Activated CD8-positive, alpha-beta memory T cell treated with anti-CD3 and anti-CD28 coated beads for 24 hours (primary cell): ENCODE measurements at places on chromosomes 2 and 18.

DNA sequence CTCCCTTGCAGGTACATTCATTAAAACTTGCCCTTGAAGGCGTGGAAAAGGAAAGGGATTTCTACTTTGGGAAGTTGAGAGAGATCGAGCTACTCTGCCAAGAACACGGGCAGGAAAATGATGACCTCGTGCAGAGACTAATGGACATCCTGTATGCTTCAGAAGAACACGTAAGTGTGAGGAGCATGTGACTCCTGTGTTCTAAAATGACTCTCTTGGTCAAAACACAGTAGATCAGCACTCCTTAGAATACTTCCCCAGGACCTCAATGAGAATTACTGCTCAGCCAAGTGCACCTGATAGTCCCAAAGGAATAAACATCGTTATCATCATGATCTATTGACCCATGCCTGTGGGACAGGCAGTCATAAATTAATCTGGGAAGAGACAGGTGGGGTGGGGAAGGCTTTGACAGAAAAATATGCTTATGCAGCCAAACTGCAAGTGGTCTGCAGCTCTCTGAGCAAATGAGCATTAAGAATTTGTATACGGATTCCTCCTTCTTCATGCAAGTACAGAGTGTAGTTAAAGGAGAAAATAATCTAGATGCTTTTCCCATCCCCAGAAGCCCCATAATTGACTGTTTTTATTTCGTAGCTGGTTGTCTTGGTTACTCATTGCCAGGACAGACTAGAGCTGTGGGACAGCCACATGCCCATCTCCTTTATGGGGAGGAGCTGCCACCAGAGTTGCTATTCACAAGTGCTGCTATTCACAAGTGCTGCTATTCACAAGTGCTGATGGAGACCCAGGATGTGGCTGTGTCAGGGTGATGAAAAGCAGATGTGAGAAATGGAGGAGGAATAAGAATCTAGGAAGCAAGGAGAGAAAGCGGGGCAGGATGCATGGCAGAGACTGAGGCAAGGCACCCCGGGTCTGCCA, 91.0 kb downstream of the MAPRE2 start:
- DNase-seq: no peak

GRCh38 chr18:48126240-48126639, 195.8 kb upstream of the SMAD2 start:
- DNase-seq: no peak

DNA sequence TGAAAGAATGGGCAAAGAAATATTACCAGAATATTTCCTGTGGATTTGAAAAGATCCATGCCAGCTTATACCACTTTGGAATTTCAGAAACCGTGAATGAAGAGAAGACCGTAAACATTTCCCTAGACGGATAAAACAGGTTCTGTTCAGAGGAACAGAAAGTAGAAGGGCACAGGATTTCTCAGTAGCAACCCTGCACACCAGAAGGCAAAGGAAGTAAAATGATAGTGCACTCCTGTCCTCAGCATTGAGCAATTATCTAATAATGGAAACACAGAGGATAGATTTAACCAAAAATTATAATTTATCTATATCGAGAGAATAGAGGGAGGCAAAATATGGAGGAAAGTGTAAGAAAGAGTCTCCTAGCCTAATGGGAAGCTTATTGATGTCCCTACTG, 87.0 kb upstream of the ITGA6 start:
- DNase-seq: no peak

DNA sequence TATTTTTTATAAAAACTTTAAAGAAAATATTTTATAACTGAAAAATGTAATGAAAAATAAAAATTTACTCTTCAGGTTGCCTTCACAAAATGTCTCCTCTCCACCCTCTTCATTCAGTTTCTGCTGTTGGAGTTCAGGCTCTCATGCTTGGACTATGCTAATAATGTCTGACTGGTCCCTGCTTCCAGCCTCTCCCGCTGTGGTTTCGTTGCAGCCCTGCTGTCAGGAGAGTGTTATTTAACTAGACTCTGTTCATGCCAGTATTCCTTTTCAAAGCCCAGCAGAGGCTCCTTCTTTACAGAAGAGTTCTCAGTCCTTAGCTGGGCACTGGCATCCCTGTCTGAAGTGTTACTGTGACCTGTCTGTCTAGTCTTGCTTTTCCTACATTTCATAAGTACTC, 40.4 kb downstream of the CLIP4 start:
- DNase-seq: no peak

- DNase-seq: no peak
Measured at GRCh38 chr2:29570539-29570938, 350.8 kb downstream of the ALK start.

GRCh38 chr2:148926291-148926961, 51.4 kb downstream of the KIF5C start:
- DNase-seq: peak; percentile 75

DNA sequence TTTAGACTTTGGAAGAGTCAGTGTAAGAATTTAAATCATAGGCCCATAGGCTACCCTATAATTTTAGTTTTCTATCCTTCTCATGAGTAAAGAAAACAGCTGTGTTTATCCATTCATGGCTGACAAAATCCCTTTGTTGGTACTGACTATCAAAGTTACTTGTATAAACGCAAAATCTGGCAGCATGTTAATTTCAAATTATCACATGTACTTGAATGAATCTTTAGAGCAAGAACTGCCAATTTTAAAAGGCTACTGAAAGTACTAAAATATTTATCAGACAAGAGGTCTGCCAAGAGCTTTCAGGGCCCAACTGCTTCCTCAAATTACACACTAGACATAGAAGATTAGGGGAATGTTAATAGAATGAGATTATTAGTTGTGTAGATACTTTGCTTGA, 66.6 kb downstream of the MYL12B start:
- no peak for DNase-seq

DNA sequence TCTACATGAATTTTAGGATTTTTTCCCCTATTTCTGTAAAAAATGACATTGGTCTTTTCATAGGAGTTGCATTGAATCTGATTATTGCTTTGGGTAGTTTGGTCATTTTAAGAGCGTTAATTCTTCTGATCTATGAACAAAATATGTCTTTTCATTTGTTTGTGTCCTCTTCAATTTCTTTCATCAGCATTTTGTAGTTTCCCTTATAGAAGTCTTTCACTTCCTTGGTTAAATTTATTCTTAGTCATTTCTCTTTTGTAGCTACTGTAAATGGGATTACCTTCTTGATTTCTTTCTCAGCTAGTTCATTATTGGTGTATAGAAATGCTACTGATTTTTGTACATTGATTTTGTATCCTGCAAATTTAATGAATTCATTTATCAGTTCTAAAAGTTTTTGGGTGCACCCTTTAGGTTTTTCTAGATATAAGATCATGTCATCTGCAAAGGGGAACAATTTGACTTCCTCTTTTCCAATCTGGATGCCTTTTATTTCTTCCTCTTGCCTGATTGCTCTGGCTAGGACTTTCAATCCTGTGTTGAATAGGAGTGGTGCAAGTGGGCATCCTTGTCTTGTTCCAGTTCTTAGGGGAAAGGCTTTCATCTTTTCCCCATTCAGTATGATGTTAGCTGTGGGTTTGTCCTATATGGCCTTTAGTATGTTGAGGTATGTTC, 36.6 kb upstream of the AAK1 start:
- DNase-seq: no peak

DNA sequence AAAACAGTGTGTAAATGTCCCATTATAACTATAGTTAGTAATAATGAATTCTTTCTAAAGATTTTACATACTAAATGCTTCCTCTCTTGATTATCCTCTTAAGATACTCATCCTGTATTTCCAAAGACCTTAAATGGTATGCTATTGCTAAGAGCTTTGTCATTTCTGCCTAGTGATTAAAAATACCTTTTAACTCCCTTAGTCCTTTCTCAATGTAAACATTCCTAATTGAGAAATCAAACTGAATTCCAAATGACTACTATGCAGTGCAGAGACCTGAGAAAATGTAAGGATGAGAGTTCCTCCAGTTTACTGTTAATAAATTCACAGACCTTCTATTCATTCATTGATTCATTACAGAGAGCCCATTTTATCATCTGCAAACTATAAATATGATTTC, 86.9 kb downstream of the SOS1 start:
- DNase-seq: no peak

DNA sequence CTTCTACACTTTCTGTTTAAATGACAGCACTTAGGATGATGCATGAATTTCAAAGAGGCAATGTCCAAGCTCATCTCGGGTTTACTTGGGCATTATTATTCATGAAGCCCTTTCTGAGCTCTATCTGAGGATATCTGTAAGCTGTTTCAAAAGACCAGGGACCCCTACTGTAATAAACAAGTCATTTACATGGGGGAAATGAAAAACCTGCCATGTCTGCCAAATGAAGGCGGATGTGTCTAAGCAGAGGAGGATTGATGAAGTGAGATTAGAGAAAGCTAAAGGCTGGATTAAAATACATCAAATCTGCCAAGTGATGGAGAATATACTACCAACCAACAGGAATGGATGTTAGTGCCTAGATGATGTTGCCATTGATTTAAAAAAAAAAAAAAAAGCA, 64.5 kb downstream of the SUCLG1 start:
- DNase-seq: no peak

- DNase-seq: no peak
Measured at GRCh38 chr18:58723810-58724602, 52.7 kb downstream of the MALT1 start.

DNA sequence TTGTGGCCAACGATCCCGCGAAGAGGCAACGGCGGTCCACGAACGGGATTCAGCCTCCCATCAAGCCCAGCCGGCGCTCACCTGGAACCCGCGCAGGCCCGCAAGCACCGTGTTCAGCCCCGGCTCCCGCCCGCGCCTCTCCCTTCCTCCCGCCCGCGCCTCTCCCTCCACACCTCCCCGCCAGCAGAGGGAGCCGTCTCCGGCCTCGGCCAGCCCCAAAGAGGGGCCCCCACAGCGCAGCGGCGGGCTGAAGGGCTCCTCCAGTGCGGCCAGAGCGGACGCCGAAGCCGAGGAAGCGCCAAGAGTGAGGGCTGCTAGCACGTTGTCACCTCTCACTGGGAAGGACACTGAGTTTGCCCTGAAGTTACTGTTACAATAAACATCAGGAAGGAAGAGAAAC, 55.3 kb upstream of the LAPTM4A start:
- DNase-seq: peak; percentile 70

DNA sequence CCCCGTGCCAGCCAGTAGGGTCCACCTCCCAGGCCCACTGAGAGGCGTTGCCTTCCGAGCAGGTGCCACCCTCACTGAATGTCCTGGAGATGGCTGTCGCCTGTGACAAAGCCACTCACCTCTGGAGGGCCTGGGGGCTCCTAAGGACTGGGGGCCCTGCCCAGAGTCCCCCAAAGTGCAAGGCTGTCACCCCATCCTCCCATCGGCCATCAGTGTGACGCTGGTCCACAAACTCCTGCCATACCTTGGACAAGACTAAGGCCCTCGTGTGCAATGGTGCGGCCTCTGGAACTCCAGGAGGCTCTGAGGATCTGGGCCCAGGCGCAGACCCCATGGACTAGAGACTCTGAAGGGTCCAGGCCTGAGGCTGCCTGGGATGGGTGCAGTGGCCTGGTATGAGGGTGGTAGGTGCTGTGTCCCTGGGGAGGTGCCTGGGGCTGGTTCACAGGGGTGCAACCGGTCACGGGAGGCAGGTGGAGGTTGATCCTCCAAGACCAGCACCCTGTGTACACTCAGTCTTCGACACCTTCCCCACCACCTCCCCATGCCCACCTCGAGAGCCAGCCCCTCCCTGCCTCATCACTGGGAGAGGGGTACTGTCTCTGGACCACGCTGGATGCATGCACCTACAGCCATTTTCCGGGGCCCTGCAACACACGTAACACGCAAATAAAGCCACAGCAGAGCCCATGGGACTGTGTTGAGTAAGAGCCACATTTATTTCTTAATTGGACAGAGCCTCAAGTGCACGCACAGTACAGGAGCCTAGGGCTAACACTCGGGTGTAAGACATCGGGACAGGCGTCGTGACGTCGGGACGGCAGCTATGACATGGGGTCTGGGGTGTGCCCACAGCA, 21.6 kb downstream of the AQP12A start:
- no peak for DNase-seq

GRCh38 chr18:27847412-27847811, 329.5 kb downstream of the CDH2 start:
- DNase-seq: no peak

GRCh38 chr2:36490749-36491148, 107.2 kb downstream of the FEZ2 start:
- DNase-seq: no peak

DNA sequence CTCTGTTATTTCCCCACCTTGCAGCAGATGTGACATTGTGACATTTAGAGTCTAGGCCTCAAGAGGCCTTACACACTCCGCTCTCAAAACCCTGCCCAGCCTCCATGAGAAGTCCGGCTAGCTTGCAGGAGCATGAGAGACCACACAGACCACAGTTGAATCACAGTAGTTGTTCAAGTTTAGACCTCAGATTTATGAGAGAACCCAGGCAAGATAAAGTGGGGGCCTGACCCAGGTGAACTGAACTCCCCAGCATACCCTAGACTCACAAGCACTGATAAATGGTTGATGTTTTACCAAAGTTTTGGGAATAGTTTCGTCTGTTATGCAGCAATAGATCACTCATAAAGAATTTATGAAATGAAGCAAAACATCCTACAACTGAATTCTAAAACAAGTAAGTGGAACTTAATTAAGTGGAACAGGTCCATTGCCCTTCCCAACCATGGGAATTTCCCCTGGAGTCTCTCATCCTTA, 4.7 kb upstream of the STAT1 start:
- no peak for DNase-seq

DNA sequence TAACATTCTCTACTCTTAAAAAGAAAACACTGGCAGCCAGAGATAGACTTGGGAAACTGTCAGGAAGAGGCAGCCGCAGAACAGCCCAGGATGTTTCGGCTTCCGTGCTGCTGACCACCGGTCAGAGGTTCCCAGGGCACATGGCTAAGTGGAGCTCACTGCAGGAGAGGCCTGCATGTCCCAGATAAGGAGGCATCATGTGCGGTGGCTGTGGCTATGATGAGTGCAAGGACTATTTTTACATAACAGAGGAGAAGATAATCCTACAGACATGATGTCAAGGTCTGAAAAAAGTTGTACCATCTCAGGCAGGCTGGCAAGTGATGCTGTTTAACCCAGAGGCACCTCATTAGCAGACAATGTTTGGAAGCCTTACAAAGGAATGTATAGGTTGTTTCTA, 252.3 kb downstream of the CYRIA start:
- DNase-seq: no peak

GRCh38 chr2:63818271-63818670, 23.4 kb upstream of the UGP2 start:
- DNase-seq: no peak

- DNase-seq: no peak
Measured at GRCh38 chr2:8169443-8169842, 512.4 kb upstream of the ID2 start.

- DNase-seq: peak; percentile 61
Measured at GRCh38 chr18:48832938-48833700, 117.6 kb downstream of the SMAD7 start.

GRCh38 chr2:165891345-165891744, 62.2 kb downstream of the TTC21B start:
- DNase-seq: no peak

- DNase-seq: no peak
Measured at GRCh38 chr2:45879406-45879805, 227.9 kb downstream of the PRKCE start.

DNA sequence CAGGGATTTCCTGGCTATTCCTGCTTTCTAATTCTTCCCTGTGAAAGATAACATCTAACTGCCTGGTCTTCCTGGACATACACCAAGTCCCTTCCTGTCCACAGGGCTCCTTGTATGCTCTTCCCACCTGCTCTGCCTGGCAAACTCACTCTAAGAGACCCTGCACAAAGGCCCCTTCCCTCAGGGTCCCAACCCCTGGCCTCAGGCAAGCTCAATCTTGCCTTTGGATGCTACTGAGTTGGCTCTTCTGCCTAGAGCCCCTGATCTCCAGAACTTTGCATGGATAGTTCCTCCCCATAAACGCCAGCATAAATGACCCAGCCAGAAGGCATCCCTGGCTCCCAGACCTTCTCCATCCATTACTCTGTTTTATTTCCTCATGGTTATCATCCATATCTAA, 98.3 kb upstream of the OTOS start:
- DNase-seq: peak; percentile 1
